Stimulated activated CD4-positive, alpha-beta T cell treated with anti-CD3 and anti-CD28 coated beads, Interleukin-1b, Interleukin-23, amount 100 ng/mL, for 4 hours (primary cell): ENCODE measurements at places on chromosomes 1 and 21.

- DNase-seq, result no peak
Observed at GRCh38 chr1:38524025-38524641, 335.4 kb downstream of the RRAGC start.

GRCh38 chr1:206575165-206575893 lies 36.9 kb downstream of the EIF2D start:
- DNase-seq, result no peak

DNA sequence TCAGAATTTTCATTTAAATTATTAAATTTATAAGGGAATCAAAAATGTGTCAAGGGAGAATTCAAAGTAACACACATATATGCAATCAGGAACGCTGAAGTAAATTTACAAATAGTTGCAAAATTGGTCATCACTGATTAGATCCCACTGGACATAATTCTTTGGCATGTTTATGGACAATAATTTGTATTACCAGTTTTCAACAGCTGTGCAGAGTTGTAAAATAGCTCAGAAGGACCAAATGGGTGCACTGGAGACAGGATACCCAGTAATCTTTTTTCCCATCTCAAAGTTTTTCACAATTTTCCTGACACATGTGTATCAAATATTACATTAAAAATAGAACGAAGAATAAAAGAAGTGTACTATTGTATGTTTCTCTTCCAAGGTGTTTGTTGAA lies 4.1 kb upstream of the ANGPTL1 start:
- no peak for DNase-seq

DNA sequence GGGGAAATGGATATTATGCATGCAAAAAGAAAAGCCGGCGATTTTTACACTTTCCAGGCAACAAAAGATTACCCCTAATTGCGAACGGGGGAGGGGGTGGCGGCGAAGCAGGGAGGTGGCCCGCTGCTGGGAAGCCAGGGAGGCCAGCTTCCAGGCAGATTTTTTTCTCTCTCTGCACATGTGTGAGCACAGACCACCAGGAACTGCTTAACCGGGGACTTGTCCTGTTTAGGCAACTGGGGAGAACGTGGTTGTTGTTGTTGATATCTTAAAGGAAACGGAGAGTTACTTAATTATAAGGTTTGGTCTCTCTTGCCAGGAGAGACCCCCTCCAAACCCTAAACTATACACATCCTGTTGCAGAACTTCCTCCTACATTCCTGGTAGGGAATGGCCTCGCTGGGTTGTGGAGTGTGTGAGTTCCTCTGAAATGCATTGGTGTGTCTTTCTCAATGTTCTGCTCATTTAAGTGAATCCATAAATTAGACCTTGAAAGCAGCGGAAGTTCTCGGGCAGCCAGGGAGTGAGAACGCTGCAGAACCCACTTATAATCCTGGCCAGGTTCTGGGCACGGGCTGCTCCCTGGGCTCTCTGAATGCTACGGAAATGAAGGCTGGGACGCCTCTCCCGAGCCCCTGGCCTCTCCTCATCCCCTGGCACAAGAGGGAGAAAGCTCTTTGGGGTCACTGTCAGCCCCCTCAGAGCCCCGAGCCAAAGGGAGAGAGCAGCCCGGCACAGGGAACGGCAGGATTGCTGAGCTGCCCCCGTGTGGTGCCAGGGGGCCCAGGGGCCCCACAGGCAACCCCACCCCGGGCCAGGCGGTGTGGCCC lies 250.0 kb downstream of the FOXD2 start:
- no peak for DNase-seq

GRCh38 chr1:151542710-151543129 lies 2.6 kb downstream of the TUFT1 start:
- no peak for DNase-seq
